Left lung (tissue), 14 donors: ENCODE measurements at places on chromosomes 1 and 21. TPM values are rescaled to one million over a fixed set of nuclear protein-coding genes. Genes with fewer than 3 reads are reported as not detected.

CYP4A22 gene
- not detected for total RNA-seq

PDC gene
- total RNA-seq, result not detected

LCE1A gene
- total RNA-seq, result not detected

C1orf185 gene
- total RNA-seq, result not detected

RASSF5 gene
- total RNA-seq, result 26.5 TPM

MSH4 gene
- total RNA-seq, result 0.94 TPM

AURKAIP1 gene
- 127 TPM for total RNA-seq

FAM3B gene
- total RNA-seq, result 31.9 TPM

HSD3B2 gene
- total RNA-seq, result not detected

MEGF6 gene
- 108 TPM for total RNA-seq

LRRC3 gene
- 5.7 TPM for total RNA-seq

DIO1 gene
- not detected for total RNA-seq

NOS1AP gene
- total RNA-seq, result 6.2 TPM

DMBX1 gene
- total RNA-seq, result not detected

DNAJC8 gene
- 65.2 TPM for total RNA-seq

WDTC1 gene
- total RNA-seq, result 34.2 TPM

MIS18A gene
- total RNA-seq, result 7.0 TPM

HES3 gene
- total RNA-seq, result not detected

S100A9 gene
- total RNA-seq, result 1,552 TPM

PDPN gene
- 23.6 TPM for total RNA-seq

CYP4X1 gene
- total RNA-seq, result 8.8 TPM

SERPINC1 gene
- 0.44 TPM for total RNA-seq

TTC13 gene
- total RNA-seq, result 24.3 TPM

LRP8 gene
- 7.6 TPM for total RNA-seq

CCDC17 gene
- 0.70 TPM for total RNA-seq

F11R gene
- total RNA-seq, result 164 TPM

TRAF3IP3 gene
- total RNA-seq, result 13.5 TPM

MRPS6 gene
- total RNA-seq, result 50.5 TPM

AK5 gene
- 0.29 TPM for total RNA-seq

COL16A1 gene
- total RNA-seq, result 116 TPM

C1orf141 gene
- total RNA-seq, result 0.45 TPM

DMRTA2 gene
- total RNA-seq, result not detected

RNF186 gene
- total RNA-seq, result not detected

C1QB gene
- total RNA-seq, result 648 TPM

NFYC gene
- total RNA-seq, result 56.0 TPM
